ENCODE measurements at places on chromosomes 11 and 22.

GRCh38 chr11:12770435-12770834 lies 96.2 kb downstream of the TEAD1 start:
- DNase-seq, result no peak

GRCh38 chr11:99135508-99135907 lies 114.8 kb downstream of the CNTN5 start:
- no peak for DNase-seq

- no peak for DNase-seq
Measured at GRCh38 chr11:121318848-121319834, 26.6 kb downstream of the SC5D start.

- no peak for DNase-seq
Measured at GRCh38 chr22:35409783-35410662, 10.1 kb downstream of the MCM5 start.

DNA sequence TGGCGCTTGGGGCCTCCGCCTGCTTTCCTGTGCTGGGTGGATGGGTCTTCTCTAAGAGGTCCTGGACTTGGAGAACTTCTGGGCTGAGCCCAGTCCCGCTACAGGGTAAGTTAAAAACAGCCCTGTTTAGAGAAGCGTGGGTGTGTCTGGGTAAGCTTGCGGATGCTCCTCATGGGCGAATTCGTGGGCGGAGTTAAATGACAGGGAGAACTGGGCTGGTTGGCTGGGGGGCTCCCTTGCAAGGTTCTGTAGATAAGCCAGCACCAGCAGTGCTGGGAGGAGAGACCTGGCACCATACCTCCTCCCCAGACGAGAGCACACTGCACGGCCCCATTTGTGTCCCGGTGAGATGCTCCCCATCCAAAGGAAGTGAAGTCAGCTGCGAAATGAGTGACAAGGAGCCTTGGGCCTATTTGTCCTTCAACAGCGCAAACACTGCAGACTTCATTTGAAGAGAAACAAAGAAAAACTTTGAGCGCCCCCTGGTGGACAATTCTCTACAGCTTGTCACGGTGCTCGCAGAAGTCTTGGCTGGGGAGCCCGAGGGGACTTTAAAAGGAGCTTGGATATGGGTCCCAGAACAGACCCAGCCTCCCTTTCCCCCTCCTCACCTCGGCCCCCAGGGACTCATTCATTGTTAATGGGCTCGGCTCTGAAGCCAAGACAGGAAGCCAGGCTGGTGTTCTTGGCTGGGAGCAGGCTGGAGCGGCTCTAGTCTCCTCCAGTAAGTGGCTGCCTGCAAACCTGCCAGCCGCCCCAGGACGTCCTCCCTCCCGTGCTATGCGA lies 39.5 kb downstream of the TP53I11 start:
- peak; percentile 97 for DNase-seq

DNA sequence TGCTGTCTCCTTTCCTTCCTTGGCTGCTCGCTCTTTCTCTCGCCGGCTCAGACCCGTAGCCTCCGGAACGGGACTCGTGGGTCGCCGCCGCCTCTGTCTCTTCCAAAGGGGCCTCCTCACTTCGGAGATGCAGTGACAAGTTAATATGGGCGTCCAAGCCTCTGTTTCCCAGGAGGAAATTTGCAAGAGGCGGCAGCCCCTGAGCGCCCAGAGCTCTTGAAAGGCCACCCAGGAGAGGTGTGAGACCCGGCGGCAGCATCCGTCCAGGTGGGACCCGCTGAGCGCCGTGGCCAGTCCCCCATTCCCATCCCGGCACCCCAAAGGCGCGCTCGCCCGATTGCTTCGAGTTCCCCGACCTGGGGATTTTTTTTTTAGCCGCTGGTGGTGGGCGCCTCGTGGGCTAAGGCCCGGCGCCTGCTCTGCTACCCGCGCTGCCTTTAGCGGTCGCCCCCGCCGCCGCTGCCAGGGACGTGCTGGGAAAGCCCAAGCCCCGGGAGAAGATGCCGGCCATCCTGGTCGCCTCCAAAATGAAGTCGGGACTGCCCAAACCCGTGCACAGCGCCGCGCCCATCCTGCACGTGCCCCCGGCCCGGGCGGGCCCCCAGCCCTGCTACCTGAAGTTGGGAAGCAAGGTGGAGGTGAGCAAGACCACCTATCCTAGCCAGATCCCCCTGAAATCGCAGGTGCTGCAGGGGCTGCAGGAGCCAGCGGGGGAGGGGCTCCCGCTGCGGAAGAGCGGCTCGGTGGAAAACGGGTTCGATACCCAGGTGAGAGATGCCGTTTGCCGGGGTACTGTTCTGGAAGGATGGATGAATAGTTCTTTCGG lies 772 bp downstream of the NAV2 start:
- DNase-seq, result no peak

GRCh38 chr11:306645-307371 lies 808 bp upstream of the IFITM2 start:
- no peak for DNase-seq

- DNase-seq, result no peak
Measured at GRCh38 chr22:49755631-49756001, 72.1 kb downstream of the BRD1 start.

DNA sequence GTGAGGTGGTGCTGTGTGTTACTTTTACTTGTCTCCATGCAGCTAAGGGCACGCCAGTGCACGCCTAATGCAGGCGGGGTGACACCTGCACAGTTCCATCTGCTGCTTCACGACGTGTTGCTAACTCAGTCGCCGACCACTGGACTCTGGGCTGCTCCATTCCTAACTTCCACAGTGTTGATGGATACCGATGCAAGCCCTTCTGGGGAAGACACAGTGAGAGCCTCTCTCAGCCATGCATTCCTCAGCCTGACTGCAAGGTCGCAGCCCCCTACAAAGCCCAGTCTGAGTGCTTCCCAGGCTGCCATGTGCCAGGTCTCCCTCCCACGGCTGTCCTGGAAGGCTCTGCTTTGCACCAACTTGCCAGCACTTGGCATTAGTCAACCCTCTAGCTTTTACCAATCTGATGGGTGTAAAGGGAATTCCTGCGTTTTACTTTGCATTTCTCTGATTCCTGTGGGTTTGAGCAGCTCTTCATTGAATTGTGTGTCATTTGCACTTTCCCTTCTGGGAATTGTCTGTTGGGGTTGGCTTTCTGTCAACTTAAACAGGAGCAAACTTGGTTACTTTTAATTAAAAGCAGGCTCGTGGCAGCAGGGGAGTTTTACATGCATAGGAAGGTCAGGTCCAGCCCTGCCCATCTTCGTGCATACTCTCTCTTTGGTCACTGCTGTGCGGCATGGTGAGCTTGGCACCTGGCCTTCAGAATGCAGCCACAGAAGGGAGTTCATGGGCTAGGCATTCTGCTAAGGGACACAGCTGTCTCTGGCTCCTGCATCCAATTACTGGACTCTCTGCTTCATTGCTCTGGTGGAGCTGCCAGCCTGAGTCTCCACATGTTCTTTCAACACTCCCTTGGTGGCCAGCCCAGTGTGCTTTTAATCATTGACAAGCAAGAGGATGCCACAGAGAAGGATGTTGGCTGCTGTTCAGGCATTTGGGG lies 34.6 kb upstream of the SHANK2 start:
- no peak for DNase-seq

DNA sequence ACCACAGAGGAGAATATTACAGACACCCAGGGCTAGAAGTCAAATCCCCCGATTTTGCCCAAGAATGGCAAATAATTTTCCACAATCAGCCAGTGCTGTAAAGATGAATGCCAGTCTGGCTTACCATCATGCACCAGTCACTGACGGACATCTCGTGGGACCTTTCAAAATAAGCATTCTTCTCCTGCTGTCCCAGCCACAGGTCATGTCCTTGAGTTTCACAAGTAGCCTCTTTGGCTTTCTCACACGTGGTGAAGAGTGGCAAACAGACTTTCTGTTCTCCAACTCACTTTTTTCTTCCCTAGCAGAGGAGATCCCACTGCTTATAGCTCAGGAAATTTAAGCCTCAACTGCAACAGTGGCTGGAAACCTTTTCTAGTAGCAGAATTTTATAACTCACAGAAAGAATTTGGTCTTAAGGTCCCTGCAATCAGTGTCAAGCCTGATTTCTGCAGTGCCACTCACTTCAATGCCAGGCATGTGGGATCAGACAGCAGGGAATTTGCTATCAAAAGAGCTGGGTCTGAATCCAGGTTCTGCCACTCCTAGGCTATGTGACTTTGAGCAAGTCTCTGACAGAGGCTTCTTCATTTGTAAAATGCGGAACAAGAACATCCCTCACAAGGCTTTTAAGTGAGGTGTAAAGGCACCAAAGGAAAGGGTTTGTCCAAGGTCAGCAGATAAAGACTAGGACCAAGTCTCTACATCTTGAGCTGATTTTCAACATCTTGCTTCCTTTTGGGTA lies 3.6 kb downstream of the PIK3IP1 start:
- DNase-seq, result no peak

DNA sequence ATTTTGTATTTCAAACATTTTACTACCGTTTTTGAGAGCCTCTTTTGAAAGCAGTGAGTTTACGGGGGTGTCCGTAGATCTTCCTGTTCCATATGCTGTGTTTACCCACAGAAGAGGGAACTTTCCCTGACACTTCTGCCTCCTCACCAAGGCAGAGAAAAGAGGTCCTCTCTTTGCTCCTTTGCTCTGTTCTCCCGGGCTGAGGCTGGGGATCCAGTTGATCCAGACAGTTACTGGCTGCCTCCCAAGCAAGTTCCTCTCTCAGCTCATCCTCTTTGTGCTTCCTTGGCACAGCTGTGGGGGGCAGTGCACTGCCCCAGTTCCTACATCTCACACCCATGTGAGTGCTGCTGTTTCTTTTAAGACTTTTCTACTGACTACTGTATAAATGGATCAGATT lies 813.7 kb downstream of the NTM start:
- DNase-seq, result no peak

DNA sequence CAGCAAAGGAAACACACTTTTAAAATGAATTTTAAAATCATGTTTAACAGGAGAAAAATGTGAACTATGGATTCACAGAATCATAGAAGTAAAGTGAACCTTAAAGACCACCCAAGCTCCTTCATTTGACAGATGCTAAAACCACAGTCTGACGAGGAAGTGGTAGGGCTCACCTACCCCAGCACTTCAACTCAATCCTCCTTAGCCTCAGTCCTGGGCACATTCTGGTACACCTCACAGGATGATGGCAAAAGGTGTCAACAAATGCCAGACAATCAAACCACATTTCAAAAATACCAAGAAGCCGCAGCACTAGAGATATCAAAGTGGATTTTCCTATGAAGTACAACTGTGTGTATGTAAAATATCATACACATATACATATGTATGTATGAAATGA lies 43.1 kb downstream of the PITPNB start:
- DNase-seq, result no peak

DNA sequence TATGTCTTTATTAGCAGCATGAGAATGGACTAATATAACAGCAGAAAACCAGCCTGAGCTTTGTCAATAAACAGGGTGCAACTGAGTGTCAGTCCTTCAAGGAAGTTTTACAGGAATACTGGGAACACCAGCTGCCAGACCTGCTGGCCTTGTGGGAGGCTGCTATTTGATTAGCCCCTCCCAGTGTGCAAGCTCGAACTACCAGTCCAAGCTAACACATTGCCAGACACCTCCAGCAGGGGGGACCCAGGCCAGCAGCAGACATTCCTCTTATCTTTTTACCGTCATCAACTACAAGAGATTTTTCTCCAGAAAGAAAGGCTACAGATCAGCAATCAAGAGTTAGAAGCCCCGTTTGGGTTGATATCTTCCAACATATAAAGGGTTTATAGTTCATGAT lies 942.8 kb upstream of the TENM4 start:
- no peak for DNase-seq

DNA sequence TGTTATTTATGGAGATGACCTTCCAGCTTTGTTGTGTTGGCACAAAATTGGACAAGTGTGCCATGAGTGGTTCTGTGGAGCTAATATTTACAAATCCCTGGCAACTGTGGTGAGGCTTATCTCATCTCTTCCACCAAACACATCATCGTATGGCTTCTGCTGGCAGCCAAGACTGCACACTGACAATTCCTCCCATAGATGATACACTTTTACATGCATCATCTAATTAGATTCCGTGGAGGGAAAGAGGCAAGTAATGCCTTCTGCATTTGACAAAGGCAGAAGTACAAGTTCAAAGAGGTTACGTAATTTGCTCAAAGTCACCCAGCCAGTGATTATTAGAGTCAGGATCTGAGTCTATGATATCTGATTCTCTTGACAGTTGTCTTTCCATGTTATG lies 62.7 kb upstream of the KIRREL3 start:
- DNase-seq, result no peak

DNA sequence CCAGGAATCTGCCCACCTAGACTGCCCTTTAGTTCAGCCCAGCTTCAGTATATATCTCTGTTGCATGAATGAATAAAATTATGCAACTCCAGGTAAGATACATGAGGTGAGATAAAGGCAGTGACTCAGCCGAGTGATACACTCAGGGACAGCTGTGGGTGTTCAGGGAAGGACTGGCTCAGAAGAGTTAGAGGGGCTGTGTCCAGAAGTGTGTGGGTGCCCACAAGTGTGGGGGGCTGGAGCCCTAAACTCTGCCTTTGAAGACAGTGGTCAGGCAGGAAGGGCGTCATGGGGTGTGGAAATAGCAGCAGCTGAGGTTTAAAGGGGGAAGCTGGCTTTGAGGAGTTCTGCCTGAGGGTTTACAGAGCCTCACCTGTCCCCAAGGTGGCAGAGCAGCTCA lies 8.3 kb downstream of the FTH1 start:
- DNase-seq, result no peak

DNA sequence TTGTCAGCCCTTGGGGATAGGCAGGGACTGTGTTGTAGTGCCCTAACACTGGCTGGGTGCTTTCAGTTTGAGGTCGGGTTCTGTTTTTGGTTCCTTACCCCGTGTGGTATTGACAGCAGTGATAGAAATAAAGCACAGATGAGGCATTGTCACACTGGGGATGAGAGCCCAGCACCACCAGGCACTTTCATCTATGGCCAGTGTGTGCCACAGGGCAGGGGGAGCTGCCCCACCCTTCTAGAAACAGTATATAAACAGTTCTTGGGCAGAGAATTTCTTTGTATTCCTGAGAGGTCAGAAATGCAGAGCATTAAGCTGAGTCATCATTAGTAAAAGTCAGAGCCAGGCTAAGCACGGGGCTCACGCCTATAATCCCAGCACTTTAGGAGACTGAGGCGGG lies 23.1 kb upstream of the CDC42EP2 start:
- no peak for DNase-seq

GRCh38 chr11:62138630-62139425 lies 15.0 kb downstream of the INCENP start:
- no peak for DNase-seq

- no peak for DNase-seq
Measured at GRCh38 chr11:35036639-35037038, 102.3 kb upstream of the CD44 start.

GRCh38 chr22:32668254-32669094 lies 133.0 kb upstream of the TIMP3 start:
- DNase-seq, result no peak

DNA sequence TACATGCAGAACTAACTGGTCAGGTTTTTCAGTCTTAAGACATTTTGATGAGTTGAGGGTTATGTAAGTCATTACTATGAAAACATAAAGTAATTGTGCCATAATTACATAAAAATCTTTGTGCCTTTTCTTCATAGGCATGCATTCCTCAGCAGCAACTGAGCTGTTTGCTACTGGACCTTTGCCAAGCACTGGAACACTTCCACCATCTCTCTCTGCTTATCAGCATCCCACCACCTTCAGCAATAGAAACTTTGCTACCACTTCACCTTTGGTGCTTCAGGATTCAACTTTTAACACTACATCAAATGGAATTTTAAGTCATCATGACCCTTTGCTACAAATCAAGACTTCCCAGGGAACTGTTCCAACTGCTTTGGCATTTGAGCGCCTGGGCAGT lies 39.0 kb downstream of the QSER1 start:
- DNase-seq, result no peak
